Hematopoietic multipotent progenitor cell (in vitro differentiated cells): ENCODE measurements at places on chromosomes 7 and 10. TPM values are rescaled to one million over a fixed set of nuclear protein-coding genes. Genes with fewer than 3 reads are reported as not detected.

Gene PTPRN2
- total RNA-seq, result 0.27 TPM

Gene CRHR2
- not detected for total RNA-seq

Gene DNAH11
- total RNA-seq, result under 0.01 TPM

Gene TACC2
- under 0.01 TPM for total RNA-seq

GRCh38 chr10:24603333-24603732, 120.4 kb downstream of the ARHGAP21 start:
- DNase-seq, result no peak

DNA sequence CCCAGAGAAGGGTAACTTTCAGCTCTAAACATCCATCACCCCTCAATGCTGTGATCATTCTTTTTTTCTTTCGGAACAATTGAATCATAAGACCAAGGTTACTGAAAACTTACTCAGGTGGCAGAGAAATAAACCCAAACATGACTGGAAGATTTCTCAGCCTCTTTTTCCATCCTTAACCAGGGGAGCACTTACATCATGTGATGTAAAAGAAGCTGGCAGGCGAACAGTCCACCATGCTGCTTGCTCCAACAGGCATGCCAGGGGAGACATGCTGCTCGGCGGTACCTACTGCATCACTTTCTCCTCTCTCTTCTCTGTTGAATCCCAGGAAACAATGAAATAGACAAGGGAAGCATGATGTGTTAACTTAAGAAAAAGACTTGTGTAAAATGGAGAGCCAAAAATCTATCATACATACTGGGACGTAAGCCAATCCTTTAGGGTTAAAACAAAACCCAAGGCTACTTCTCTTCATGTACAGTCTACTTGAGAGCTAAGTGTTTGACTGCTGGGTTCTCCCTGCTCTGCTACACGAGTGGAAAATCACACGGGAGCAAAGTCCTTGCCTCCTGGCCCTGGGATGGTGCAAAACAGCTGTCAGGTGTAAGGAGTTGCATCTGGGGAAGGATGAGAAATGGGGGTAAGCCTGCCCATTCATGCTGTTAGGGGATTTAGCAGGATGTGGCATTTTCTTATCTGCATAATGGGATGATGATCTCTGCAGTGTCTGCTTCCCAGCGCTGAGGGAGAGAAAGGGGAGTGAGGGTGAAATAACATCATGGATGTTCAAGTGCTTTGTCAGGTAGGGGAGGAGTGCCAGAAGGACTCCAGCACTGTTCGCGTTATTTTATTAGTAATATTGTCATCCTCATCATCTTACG, 64.3 kb upstream of the ZNF438 start:
- no peak for DNase-seq

GRCh38 chr10:63766745-63767137, 245.5 kb downstream of the REEP3 start:
- no peak for DNase-seq

GRCh38 chr10:69404786-69405185, 11.9 kb downstream of the TACR2 start:
- no peak for DNase-seq

DNA sequence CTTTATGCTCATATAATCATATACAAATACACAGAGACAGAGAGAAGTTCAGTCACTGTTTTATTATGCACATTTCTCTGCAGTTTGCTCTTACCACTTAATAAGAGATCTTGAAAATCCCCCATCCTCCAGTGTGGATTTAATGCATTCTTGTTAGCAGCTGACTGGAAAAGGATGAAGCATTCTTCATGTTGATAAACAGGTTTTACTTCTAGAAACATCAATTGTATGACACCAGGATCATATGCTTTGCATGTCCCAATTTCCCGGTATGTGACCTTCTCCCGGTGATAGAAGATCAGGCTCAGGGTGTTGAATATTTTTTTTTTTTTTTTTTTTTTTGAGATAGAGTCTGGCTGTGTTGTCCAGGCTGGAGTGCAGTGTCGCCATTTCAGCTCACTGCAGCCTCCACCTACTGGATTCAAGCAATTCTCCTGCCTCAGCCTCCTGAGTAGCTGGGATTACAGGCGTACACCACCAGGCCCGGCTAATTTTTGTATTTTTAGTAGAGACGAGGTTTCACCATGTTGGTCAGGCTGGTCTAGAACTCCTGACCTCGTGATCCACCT, 6.2 kb upstream of the CREB3L2 start:
- DNase-seq, result no peak

- DNase-seq, result no peak
Observed at GRCh38 chr7:150967349-150967748, 10.8 kb downstream of the KCNH2 start.

- no peak for DNase-seq
Observed at GRCh38 chr7:28480595-28480994, 68.3 kb downstream of the CREB5 start.

DNA sequence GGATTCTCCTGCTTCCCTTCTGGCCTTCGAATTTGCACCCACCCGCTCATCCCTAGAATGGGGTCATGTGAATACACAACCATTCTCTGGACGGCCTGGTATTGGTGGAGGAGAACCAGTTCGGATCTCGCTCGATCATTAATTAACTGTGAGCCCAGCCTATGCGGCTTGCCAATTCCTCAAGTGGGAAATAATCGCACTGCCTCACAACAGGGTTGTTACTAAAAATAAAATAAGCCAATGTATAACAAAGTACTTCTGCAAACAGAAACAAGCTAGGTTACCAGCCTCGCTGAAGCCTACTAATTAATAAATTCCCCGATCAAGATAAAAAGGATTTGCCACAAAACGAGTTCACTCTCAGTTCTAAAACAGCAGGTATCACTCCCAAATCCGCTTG, 16.2 kb downstream of the CTBP2 start:
- no peak for DNase-seq

- no peak for DNase-seq
Observed at GRCh38 chr7:115679423-115679822, 351.1 kb downstream of the TFEC start.

- DNase-seq, result no peak
Observed at GRCh38 chr10:118820326-118821116, 65.8 kb upstream of the CACUL1 start.

GRCh38 chr10:44968091-44968490, 8.5 kb downstream of the RASSF4 start:
- DNase-seq, result peak; percentile 84

DNA sequence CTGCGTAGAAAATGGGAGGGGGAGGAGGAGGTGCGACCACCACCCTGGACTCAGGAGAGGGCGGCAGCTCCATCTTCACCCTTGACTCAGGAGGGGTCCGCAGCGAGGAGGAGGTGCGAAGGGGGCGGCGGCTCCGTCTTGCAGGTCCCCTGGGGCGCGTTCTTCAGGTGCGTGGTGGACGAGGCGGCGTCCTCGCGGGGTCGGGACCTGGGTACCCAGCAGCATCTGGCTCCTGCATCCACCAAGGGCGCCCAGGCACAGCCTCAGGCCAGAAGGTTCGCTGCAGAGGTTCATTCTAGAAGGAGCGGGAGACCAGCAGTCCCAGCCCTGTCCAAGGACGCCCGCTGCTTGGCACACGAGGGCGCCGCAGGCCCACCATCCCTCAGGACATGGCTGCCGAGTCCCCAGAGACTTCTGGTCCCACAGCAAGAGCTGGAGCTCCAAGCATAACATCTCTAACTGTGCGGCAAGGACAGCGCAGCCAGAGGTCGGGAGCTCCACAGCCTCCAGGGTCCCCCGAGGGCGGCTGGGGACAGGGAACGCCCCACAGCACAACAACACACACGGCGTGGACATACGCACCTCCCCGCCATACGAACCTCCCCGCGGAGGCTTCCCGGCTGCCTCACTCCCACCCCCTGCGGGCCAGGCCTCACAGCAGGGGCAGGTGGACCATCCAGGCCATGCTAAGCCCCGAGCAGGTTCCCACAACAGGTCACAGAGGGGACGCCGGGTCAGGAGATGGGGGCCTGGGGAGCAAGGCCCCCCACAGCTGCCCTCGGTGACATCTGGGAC, 16.8 kb upstream of the DPYSL4 start:
- DNase-seq, result no peak
